ENCODE measurements at places on chromosomes 11 and 22.

DNA sequence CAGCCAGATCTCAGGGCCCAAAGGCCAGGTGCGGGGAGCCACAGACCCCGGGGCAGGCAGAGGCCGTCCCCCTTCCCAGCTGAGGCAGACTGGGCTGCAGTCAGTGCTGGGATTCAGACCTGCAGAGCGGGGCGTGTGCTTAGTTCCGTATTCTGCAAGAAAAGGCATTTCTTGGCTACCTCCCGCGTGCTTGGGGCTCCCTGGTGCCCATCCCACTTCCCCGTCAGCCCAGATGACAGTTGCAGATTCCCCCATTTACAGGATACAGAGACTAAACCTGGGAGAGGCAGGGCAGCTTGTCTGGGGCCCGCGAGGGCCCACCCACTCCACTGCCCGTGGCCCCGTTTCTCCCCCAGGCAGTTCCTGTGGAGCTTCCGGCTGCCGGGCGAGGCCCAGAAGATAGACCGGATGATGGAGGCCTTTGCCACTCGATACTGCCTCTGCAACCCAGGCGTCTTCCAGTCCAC lies 18.3 kb downstream of the CYTH4 start:
- no peak for DNase-seq

DNA sequence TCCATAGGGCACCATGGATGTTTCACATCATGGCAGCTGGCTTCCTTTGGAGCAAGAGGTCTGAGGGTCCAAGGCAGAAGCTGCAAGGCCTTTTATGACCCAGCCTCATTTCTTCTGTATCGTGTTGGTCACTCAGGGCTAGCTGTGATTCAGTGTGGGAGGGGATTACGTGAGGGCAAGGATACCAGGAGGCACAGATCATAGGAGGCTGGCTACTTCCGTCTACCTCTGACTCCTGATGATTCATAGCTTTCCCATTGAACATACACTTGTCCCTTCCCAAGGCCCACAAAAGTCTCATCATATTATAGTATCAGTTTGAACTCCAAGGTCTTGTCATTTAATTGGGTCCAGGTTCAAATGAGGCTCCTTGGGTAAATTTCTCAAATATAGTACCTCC lies 135.3 kb upstream of the ZBED5 start:
- no peak for DNase-seq

DNA sequence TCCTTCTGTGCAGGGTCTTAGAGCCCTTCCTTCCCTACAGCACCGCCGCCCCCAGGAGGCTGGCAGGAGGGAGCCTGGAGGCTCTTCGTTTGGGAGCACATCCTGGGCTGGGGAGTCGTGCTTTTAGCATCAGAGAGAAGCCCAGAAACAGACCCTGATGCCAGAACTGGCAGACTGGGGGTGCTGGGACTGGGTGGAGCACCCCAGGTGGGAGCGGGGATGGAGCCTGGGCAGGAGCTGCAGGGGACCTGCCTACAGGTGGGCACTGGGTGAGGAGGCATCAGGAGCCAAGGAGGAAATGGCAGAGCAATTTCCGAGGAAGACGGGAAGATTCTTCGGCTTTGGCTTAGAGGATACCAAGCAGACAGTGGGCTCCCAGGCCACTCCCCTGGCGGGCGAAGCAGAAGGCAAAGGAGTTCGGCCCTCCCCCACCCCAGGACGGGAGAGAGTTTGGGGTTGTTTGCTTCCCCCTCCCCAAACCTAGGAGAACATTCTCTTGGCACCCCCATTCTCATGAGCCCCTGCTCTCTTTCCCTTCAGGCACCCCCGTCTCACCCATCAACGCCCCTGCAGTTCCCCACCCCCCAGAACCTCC lies 1.1 kb downstream of the SYT7 start:
- no peak for DNase-seq

GRCh38 chr11:19838994-19839768 lies 126.5 kb downstream of the NAV2 start:
- no peak for DNase-seq
